Pericardium fibroblast (primary cell): ENCODE measurements at places on chromosomes 12 and 14. TPM values are rescaled to one million over a fixed set of nuclear protein-coding genes. Genes with fewer than 3 reads are reported as not detected.

The GRIN2B gene
- total RNA-seq, result not detected in 2 replicates

The GSKIP gene
- 6.9 and 19.0 TPM in 2 replicates for total RNA-seq

The PAH gene
- not detected in 2 replicates for total RNA-seq

The NINJ2 gene
- total RNA-seq, result 0.58 and 4.5 TPM in 2 replicates

The LRP1 gene
- 323 and 558 TPM in 2 replicates for total RNA-seq

The M6PR gene
- total RNA-seq, result 66.5 and 128 TPM in 2 replicates

The CEP128 gene
- 1.5 and 1.6 TPM in 2 replicates for total RNA-seq

The ITPR2 gene
- 10.6 and 10.9 TPM in 2 replicates for total RNA-seq

The SRRM4 gene
- under 0.01 TPM in 1 of 2 replicates, not detected in the other for total RNA-seq

The LRTM2 gene
- total RNA-seq, result not detected in 2 replicates

The CMTM5 gene
- not detected in 2 replicates for total RNA-seq

The ANKRD33 gene
- not detected in 2 replicates for total RNA-seq

The PROX2 gene
- total RNA-seq, result not detected in 2 replicates

The FERMT2 gene
- total RNA-seq, result 138 and 201 TPM in 2 replicates

The SLC5A8 gene
- total RNA-seq, result not detected in 2 replicates

The CDKN3 gene
- total RNA-seq, result 6.2 and 13.0 TPM in 2 replicates
